ENCODE measurements at places on chromosomes 12 and 14.

DNA sequence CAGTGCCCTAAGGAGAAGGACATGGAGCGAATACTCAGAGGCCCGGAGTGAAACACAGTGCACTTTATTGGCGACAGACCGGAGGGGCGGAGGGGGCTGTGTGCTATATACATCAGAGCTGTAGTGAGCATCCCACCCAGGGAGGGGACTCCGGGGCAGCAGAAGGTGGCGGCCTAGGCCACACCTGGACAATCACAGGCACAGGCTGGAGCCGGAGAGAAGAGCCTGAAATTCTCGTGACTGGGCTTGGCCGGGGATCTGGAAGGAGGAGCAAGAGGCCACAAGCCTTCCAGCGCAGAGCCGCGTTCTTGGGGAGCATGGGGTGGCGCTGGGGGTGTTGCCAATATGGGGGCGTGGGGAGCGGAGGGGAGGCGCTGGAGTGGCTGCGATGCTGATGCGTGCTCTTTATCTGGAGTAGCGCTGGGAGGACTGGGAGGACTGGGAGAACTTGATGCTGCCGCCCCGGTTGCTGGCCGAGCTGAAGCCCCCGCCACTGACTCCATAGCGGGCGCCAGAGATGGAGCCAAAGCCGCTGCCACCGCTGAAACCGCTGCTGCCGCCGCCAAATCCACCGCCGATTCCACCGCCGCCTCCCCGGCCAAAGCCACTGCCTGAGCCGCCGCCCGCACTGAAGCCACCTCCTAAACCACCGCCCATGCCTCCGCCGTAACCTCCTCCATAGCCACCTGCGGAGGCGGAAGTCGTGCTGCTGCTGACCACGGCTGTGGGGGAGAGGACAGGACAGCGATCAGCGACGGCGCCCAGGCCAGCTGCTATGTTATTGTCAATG, 6.1 kb downstream of the KRT3 start:
- no peak for DNase-seq

DNA sequence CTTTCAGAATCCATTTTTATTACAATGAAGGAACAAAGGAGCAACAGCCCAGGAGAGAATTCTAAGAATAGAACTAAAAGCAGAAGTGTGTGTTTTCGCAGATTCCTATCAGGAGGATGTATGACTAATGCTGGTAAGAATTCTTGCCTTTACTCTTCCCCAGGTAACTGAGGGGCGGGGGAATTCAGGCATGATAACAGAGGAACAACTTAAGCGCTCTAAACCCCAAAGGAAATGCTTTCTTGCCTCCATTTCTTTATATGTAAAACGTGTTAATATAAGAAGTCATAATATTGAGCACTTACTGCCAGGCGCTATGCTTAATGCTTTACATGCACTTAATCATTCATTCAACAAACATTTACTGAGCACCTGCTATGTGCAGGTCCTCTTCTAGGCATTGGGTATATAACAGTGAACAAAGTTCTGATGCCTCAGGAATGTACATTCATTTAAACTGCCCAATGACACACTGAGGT, 4.5 kb downstream of the HCAR1 start:
- DNase-seq = no peak

DNA sequence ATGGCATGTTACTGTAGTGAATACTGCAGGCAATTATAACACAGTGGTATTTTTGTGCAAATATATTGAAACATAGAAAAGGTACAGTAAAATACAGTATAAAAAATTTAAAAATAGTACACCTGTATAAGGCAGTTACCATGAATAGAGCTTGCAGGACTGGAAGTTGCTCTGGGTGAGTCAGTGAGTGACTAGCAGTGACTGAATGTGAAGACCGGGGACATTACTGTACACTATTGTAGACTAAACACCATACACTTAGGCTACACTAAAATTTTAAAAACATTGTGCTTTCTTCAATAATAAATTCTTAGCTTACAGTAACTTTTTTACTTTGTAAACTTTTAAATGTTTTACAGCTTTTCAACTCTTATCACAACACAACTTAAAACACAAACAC, 181.7 kb downstream of the GALC start:
- no peak for DNase-seq

DNA sequence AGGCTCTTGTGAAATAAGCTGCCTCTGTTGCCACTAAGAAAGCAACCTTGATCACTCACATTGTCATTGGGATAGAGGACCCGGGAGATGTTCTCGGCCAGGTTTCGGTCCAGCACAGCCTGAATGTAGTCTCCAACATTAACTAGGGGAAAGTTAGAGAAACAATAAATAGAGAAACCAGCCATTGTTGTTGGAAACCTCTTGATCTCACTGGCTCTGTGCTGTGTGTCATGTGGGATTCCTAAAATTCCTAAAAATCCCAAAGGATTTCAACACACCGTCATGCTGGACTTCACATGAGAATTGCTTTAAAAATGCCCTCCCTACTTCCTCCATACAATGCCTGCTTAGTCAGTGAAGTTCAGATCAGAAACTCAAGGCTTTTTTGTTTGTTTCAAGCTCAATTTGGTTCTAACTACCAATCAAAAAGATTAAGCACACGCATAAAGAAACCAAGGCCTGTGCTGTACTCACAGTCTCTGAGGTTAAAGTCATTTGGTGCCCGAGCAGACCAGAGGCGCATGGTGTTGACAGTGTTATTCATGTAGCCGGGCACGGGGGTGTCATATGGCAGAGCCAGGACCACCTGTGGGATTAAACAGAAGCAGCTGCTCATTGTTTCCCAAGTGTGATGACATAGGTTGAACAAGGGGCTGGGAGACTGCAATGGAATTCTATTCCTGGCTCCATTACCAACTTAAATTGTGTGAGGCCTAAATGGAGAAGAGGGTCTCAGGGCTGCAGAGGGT, 23.6 kb downstream of the PYGL start:
- no peak for DNase-seq
